Left colon (tissue), 2 donors: ENCODE measurements at places on chromosomes 12 and 14. TPM values are rescaled to one million over a fixed set of nuclear protein-coding genes. Genes with fewer than 3 reads are reported as not detected.

Gene PHETA1
- 39.1 TPM for total RNA-seq

Gene NTS
- 0.34 TPM for total RNA-seq

Gene FAM177A1
- total RNA-seq, result 147 TPM

Gene SELPLG
- 5.1 TPM for total RNA-seq

Gene NOVA1
- 1.4 TPM for total RNA-seq

Gene PPP2R5E
- total RNA-seq, result 57.2 TPM

DNA sequence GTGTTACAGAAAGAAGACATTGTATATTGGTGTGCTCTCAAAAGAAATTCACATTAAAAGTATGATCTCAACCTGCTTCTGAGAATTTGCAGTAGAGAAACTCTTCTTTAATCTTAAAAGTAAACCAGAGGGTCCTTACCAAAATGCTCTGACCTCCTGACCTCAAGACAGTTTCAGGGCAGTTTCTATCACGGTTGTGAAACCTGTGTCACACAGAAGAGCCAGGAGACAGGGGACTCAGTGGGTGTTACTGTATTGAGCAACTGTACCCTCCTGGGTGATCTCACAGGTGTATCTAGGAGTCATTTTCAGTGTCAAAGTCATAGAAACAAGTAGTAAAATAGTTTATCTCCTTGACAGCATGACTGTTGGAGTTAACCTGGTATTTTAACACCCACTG, 178.0 kb downstream of the GRIP1 start:
- DNase-seq, result no peak

GRCh38 chr14:93008381-93008780, 85.4 kb downstream of the CHGA start:
- DNase-seq, result no peak

DNA sequence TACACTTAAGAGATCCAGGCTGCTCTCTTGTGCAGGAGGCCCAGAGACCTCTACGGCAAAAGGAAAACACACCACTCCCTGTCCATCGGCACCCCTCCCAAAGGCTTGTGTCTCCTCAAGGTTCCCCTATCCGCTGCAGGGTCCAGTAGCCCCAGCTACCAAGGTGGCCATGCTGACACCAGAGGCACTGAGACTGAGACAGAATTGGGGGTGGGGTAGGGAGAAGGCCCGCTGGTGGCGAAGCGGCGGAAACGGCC, 590 bp downstream of the DDIT3 start:
- no peak for DNase-seq

- DNase-seq, result no peak
Observed at GRCh38 chr12:116244001-116244400, 33.5 kb downstream of the MED13L start.

DNA sequence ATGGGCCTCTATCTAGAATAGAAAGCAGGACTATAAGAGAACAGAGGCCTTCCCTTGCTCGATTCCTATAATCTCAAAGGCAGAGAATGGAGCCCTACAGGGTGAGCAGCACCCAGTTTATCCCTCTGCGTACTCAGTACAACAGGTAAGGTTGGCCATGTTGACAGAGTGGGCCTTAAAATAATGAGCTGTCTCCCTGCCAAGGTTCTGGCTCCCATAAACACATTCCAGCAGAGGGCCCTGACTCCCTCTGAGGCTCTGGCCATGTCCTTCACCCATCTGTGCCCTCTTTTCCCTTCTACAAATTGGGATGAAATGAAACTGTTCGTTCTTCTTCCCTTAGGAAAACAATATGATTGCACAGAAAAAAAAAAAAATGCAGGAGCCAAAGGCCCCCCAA, 16.9 kb upstream of the PNMA1 start:
- DNase-seq, result peak; percentile 35

DNA sequence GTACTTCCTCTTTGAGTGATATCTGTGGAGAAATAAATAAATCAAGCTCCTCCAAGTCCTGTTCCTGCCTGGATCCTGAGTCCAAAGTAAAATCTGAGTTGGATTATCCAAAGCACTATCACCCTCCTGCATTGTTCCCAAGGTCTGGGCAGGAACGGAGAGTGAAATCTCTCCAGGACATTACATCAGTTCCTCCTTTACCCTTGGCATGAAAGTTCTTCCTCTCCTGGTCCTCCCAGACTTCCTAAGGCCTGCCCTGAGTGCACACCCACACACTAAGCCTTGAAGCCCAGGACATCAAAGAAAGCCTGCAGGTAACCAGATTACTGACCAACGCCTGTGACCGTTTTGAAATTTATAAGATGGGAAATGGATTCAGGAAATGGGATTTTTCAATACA, 206.8 kb upstream of the BCL2L14 start:
- DNase-seq, result no peak

- no peak for DNase-seq
Observed at GRCh38 chr14:104604458-104605449, at the start of gene TMEM179. TSS of gene TMEM179 (minus strand) at chr14:104604772. CDS start at chr14:104604741, 31 bp downstream.

- peak; percentile 79 for DNase-seq
Observed at GRCh38 chr14:105187935-105188524, 6.9 kb upstream of the NUDT14 start.
